Activated naive CD8-positive, alpha-beta T cell treated with anti-CD3 and anti-CD28 coated beads for 36 hours (primary cell): ENCODE measurements at places on chromosomes 12 and 14.

GRCh38 chr12:67382241-67382871, 113.2 kb downstream of the CAND1 start:
- no peak for DNase-seq

DNA sequence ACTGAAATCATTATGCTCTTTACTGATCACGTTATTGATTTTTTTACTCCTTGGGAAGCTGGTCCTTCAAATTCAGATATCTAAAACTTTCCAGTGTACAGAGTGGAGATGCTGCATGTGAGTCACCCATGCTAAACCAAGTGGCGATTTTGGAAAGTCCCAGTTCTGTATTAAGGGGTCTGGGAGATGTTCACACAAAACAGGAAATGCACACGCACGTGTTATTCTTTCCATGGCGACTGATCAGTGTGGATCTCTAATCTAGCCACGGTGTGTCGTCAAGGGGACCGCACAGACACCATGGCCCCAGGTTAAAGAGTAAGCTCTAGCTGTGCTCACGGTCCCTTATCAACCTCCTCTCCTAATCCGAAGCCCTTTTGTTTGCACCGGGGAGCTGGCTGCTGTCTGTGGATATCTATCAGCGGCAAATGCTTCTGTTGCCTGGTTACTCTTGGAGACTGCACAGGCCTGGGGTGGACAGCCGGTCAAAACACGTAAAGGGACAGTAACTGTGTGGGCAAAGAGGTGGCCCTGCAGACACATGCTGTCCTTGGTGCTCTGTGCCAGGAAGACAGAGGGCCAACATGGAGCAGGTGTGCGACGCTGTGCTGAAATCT, 96.6 kb downstream of the RIMBP2 start:
- DNase-seq: peak; percentile 11

- DNase-seq: no peak
Measured at GRCh38 chr12:98816720-98817119, 171.6 kb downstream of the APAF1 start.

GRCh38 chr14:22539831-22540230, 49.2 kb downstream of the DAD1 start:
- DNase-seq: no peak
